Dorsolateral prefrontal cortex (tissue), 122 donors: ENCODE measurements at places on chromosomes 1 and 21.

DNA sequence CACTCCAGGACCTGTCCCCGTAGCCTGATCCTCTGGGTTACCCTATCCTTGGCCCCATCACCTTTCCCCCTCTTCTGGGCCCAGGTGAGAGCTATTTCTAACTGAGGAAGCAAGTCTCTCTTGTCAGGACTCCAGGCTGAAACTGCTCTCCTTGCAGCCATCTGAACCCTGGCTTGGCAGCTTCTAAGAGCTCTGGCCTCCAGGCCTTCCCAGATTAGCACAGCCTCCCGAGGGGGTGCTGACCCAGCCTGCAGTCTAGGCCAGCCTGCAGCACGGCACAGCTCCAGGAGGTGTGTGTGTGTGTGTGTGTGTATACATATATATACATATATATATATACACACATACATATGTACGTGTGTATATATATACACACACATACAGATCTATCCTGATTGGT, 17.4 kb downstream of the CACNA1S start:
- no peak for DNase-seq

DNA sequence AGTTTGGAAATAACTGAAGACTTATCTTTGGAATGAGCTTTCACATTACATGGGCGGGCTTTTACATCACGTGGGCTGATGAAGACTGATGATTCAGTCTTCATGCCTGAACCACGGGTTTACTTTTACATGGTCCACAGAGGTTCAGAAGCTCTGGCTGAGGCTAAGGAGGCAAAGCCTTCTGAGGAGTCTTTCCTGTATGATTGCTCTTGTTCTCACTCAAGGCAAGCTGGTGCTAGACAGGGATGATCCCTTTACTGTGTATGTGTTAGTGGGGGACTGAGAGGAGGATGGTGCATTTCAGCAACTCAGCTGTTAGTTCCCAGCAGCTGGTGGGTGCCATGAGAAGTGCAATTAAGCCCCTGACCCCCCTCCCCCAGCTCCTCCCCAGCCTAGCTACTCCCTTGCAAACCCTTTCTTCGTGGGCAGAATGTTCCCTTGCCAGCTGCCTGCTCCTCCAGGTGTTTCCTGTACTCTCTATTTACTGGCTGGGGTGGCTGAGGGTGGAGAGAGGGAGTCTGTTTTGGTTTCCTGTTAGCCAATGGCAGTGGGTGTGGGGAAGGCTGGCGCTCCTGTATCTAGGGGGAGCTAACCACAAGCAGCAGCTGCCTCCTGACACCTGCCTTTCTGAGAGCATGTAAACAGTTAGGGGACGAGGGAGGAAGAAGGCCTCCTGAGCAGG, 15.4 kb downstream of the BTG2 start:
- no peak for DNase-seq

- no peak for DNase-seq
Measured at GRCh38 chr21:38970765-38971164, 165.0 kb downstream of the ETS2 start.

DNA sequence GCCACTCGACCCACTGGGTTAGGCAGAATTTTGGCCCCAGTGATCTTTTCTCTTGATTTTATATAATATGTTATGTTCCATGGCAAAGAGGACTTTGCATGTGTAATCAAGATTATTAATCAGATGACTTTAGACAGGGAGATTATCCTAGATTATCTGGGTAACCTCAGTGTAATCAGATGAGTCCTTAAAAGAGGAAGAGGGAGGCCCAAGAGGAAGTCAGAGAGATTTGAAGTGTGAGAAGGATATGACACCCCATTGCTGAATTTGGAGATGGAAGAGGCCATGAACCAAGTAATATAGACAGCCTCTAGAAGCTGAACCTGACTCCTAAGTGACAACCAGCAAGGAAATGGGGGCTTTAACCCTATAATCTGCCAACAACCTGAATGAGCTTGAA, 117.1 kb upstream of the CSF3R start:
- DNase-seq, result no peak

DNA sequence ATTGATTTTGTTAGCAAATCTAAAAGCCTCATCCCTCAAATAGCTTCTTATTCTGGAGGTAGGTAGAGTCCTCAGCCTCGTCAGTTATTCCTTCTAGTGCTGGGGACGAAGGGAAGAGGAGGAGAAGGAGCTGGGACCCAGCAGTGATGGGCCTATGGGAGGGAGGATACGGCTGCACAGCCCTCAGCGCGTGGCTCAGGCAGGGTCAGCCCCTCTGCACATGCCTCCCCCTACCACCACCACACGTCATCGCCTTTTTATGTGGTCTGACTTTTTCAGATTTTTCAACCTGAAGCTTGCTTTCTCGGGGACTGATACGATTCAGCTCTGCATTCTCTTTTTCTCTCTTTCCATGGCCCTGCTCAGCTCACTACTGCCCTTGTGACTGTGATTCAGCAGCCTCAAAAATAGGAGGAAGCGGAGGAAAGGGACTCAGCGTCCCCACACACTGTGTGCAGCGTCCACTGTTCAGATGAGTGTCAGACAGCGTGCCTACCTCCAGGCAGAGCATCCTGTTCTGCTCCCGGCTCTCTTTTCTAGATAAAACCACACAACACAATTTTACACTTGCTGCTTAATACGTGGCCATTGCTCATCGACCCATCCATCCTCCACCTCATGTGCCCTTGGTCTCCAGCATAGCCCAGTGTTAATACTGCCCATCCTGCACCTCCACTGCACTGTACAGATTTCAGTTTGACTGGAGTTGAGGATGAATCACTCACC, 827 bp downstream of the OR2B11 start:
- DNase-seq, result peak; percentile 80

GRCh38 chr1:117672756-117673155, 66.9 kb downstream of the TENT5C start:
- no peak for DNase-seq
